AG04450 (cell line): ENCODE measurements at places on chromosomes 5 and 9. TPM values are rescaled to one million over a fixed set of nuclear protein-coding genes. Genes with fewer than 3 reads are reported as not detected.

DNA sequence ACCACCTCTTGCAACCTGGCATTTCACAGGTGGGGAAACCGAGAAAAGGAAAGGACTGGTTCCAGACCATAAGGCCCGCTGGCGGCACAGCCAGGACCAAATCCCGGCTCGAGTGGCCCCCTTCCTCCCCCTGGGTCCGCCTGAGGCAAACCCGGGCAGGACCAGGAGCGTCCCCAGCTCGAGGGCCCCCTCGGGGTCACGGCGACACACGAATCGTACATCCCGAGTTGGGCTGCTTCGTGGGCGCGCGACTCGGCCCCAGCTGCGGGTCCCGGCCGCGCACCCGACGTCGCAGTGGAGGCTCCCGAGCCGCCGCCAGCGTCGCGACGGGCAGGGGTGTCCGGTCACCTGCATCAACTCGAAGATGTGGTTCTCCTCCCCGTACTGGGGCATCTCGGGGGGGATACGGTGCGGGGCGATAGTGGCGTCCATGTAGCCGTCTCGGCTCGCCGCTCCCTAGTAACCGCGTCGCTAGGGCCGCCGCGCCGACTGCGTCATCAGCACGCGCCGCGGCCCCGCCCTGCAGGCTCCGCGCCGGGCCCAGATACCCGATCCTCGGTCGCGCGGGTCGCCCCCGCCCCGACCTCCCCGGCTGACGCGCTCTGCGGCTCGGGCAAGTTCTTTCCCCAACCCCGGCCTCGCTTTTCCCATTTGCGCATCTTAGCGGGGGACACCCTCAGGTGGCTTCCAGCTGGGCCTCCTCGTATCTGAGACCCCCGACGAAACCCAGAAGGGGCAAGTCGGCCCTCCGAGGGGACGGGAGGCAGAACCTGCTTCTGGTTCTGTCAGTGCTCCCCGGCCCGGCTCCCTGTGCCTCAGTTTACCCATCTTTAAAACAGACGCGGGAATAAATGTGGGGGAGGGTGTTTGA lies at the start of gene AK8:
Gene AK8 (minus strand): TSS at position 461 of the 871 bp plus-strand sequence. CDS start 29 bp downstream, at position 432.
- DNase-seq, result no peak

DNA sequence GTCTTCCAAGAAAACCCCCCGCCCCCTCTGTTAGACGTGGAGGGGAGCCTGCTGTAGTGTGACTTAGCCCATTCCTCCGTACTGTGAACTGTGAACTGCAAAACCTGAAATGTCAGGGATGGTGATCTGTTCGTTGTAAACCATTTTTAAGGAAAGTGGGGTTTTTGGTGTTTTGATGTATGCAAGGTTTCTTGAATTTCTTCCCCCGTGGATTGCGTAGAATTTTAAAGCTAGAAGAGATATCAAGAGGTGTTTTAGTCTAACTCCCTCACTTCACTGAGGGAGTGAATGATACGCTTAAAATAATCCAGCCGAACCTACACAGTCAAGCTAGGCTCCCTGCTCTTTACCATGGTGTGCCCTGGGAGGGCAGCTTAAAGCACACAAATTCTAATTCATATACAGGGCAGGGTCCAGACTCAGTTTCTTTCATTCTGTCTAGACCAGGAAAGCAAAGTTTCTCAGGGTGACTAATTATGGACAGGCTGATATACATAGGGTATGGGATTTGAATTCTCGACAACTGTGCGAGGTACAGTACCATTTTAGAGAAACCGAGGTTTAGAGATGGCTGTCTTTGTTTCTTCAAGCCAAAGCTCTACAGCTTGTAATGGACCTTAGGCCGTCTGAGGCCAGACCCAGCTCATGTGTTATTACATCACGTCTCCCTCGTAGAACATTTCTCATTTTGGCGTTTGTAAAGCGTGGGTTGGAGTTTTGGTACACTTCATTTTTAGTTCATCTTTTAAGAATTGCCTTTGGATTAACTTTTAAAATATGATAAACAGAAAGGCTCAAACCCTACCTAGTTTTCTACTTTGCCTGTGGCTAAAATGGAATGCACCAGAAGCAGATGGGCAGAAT lies 2.7 kb downstream of the PTGER4 start:
- no peak for DNase-seq

- DNase-seq, result no peak
Observed at GRCh38 chr5:139181322-139181730, 16.8 kb downstream of the SIL1 start.

- DNase-seq, result no peak
Observed at GRCh38 chr9:34123682-34124081, 2.8 kb downstream of the DCAF12 start.

PLCXD3 gene
- 0.01 and 0.02 TPM in 2 replicates for polyA plus RNA-seq
